ENCODE measurements at places on chromosomes 13 and 19.

DNA sequence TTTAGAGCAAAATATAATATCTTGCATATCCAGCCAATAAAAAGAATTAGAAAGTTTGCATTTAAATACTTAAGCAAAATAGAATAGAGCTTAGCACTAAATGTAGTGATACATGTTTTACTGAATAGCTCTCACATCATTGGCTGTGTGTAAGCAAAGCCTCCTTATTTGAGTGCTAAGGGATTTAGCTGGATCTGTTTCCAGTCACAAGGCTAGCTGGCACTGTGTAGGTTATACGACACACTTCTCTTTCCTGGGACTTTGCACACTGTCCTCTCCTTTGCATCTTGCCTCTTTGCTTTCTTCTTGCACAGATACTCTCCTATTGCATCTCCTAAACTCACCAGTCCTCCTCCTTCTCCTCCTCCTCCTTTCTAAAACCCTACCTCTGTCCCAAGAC is 423.8 kb downstream of the KLF5 start:
- DNase-seq, result no peak

- DNase-seq, result no peak
Measured at GRCh38 chr13:31790992-31791391, 51.7 kb downstream of the RXFP2 start.

GRCh38 chr13:77740097-77740735 is 42.7 kb downstream of the SLAIN1 start:
- DNase-seq, result no peak

DNA sequence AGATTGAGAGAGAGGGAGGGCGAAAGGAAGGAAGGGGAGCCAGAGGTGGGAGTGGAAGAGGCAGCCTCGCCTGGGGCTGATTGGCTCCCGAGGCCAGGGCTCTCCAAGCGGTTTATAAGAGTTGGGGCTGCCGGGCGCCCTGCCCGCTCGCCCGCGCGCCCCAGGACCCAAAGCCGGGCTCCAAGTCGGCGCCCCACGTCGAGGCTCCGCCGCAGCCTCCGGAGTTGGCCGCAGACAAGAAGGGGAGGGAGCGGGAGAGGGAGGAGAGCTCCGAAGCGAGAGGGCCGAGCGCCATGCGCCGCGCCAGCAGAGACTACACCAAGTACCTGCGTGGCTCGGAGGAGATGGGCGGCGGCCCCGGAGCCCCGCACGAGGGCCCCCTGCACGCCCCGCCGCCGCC is at the start of gene TNFSF11:
Gene TNFSF11, plus strand, starts transcription at position 142 of the 400 bp plus-strand sequence. Its CDS starts 152 bp downstream, at position 294.
- DNase-seq, result peak; percentile 26

- no peak for DNase-seq
Measured at GRCh38 chr13:26614721-26615120, 57.2 kb downstream of the WASF3 start.
